Hematopoietic multipotent progenitor cell treated with erythropoietin and hydrocortisone succinate and interleukin-3 and kit ligand, for 8 days (in vitro differentiated cells): ENCODE measurements at places on chromosomes 11 and 22.

- no peak for DNase-seq
Observed at GRCh38 chr11:134070342-134070845, 1.5 kb downstream of the JAM3 start.

GRCh38 chr11:104432526-104432925 lies 268.6 kb upstream of the PDGFD start:
- no peak for DNase-seq

DNA sequence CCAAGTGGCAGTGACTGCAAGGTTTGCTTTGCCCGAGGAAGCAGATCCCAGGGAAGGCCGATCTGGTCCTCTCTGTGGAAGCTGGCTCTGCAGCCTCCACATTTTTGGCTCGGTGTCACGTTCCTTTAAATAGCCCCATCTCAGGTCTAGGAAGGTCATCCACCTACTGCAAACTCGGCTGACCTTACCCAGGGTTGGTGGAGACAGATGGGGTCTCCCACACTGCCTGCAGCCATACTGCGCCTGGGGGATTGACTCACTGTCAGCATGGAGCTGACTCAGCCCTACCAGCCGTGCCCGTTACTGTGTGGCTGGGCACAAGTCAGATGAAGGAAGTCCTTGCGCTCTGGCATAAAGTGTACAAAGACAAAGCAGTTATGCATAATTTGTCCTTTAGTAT lies 16.9 kb downstream of the CDPF1 start:
- DNase-seq, result peak; percentile 80

DNA sequence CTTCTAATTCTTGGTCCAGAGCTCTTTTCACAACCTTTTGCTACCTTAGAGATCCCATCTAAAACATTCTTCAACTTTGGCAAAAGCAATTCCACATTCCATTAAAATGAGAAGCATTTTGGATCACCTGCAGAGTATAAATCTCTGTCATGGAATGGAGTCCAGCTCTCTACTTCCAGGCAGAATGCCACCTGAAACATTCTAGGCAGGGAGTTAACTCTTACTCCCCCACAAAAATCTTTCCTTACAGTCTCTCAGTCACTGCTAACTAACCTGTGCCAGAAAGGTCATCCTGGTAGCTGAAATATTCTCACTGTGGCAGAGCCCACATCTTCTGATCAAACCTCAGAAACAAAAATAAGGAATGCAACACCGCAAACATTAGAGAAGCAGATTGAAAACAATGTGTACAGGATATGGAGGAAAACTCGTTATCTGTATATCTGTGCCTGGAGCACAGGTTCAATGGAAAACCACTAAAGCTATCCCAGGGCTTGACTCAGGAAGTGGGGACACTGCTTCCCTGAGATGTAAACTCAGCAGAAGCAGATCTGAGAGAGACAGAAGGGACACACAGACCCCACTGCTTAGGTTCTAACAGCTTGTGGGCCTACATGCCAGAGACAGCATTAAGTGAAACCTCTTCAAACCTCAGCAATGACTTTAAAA lies 78.9 kb downstream of the KCNC1 start:
- DNase-seq, result no peak

- no peak for DNase-seq
Observed at GRCh38 chr11:3104961-3105790, 48.0 kb upstream of the CARS1 start.

DNA sequence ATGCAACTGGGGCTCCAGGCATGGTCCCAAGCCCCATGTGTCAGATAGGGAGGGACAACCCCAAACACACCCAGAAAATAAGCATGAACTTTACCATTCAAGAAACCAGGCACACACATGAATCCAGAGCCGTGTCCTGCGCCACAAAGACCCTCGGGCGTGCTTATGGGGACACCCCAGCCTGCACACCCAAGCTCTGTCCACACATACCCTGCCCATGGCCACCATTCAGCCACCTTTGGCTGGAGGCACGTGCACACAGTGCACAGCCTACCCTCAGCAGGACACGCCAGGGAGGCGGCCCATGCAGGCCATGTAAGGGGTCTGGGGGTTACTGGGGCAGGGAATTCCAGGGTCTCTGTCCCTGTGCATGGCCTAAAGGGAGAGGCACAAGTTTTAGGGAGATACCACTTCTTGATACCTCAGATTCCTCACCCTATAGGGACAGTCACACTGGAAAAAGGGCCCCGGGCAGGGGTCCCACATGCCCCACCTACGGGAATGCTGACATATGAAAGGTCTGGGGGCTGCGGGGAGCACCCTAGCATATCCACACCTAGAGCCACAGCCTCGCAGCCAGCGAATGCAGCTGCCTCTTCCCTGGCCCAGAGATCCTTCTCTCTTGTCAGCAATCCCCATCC lies 20.6 kb downstream of the PACSIN2 start:
- DNase-seq, result no peak

GRCh38 chr11:110629594-110629993 lies 82.6 kb downstream of the ARHGAP20 start:
- DNase-seq, result no peak

DNA sequence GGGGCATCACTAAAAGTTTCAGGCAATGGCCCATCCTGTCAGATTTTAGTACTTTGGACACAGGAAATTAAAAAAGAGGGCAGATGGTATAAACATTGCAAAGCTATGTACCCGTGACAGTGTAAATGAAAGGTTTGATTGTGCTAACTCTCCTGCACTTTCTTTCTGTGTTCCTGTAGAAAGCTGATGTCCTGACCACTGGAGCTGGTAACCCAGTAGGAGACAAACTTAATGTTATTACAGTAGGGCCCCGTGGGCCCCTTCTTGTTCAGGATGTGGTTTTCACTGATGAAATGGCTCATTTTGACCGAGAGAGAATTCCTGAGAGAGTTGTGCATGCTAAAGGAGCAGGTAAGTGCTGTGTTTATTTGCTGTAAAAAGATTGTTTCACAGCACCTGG lies 10.3 kb downstream of the CAT start:
- no peak for DNase-seq

- DNase-seq, result no peak
Observed at GRCh38 chr11:85725510-85726258, 39.7 kb upstream of the CCDC89 start.

DNA sequence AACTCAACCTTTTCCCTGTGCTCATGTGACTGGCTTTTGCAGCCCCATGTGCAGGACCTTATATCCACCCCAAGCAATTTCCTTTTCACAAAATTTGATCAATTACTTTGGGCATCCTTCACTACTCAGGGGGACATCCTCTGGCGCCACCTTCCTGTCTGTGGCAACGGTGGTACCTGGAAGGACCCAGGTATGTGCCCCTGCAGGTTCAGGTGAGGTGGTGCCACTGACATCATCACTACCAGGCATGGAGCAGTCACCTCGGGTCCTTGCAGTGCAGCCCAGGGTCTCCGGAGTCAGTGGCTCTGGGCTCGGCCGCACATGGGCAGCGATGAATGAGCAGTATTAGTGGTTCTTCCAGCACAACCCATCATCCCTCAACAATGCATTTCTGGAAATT lies 37.7 kb upstream of the B3GAT1 start:
- no peak for DNase-seq

DNA sequence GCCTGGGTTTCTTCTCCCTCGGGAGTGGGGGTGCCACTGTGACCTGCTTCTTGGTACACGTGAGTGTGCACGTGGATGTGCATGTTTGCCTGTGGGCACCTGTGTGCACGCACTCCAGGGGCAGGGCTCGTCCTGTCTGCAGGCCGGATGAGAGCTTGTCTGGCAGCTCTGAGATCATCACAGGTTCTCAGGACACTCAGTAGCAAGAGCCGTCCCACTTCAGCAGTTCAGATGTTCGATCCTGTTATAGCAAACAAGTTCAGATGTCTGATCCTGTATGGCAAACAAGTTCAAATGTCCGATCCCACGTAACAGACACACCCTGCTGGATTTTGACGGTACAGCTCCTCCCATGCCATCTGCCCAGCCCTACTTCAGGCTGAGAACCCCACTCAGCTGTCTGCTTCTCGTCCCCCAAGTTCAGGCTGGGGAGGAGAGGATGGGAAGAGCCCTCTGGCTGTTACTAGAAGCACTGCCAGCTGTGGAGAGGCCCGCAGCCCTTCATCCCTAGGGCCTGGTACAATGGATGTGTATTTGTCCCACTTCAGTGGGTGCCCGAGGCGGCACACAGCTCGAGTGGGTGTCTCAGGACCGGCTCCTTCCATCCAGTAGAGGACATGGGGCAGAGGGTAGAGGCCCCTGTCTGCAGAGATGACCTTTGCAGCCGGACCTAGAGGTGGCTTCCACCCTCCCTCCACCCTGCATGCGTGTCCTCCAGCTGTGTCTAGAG lies 1126.9 kb downstream of the BRD1 start:
- no peak for DNase-seq

- no peak for DNase-seq
Observed at GRCh38 chr22:29002603-29003002, 59.0 kb downstream of the C22orf31 start.
